ENCODE measurements at places on chromosomes 13 and 19. TPM values are rescaled to one million over a fixed set of nuclear protein-coding genes. Genes with fewer than 3 reads are reported as not detected.

The KIR2DL4 gene
- total RNA-seq, result not detected

The NHLRC3 gene
- total RNA-seq, result 11.3 TPM

The SLITRK6 gene
- 0.23 TPM for total RNA-seq

The STX10 gene
- total RNA-seq, result 24.6 TPM

The SSC5D gene
- total RNA-seq, result 3.1 TPM

The DHDH gene
- not detected for total RNA-seq

DNA sequence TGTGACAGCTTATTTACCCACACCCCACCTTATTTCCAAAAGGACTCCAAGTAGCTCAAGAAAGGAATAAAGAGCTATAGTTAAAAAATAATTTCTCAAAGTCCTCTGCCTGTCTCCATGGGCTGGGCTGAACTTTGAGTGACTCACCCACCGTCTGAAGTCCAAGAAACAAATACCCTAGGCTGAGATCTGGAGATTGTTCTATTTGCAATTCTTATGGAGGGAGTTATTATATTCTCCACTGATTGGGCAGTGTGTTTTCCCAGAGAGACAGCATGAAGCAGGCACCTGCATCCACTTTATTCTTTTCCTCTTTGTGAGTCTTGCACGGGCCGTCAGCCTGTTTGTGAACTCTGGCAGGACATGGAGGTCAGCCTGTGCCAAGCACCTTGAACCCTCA is 63.2 kb downstream of the SHISA2 start:
- H3K27me3 ChIP-seq, result no peaks in the 10 kb centered on the region
- DNase-seq, result no peak
- no peak overlapping the region for H3K4me3 ChIP-seq
- H3K4me1 ChIP-seq, result no peaks in the 10 kb centered on the region

- no peak for DNase-seq
- no peaks in the 10 kb centered on the region for H3K36me3 ChIP-seq
- peaks cover 22% of the 10 kb centered on the region for H3K4me1 ChIP-seq
- no peak overlapping the region for H3K4me3 ChIP-seq
Observed at GRCh38 chr13:98406427-98406826, 170.5 kb downstream of the STK24 start.

DNA sequence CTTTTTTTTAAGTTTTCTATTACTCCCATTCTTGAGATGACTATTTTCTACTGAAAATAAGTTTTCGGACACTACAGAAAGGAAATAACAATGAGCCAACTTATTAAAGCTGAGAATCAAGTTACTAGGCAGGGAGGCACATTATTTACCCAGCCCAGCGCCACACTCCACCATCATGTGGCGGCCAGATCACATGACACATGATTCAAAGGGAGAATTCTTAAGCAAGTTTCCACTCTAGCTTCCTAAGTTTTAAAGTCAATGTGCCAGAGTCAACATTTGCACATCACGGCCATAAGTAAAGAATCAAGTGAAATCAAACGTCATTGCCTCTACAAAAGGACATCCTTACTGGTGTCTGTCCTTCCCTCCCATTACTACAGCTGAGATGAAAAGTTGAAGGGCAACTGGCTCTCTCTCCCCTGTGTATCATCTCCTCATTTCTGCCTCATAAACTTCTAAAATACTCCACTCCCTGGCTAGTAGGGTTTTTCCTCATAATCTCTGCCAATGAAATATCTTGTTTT is 81.7 kb downstream of the KLF12 start:
- H3K27me3 ChIP-seq, result no peaks in the 10 kb centered on the region
- H3K36me3 ChIP-seq, result no peaks in the 10 kb centered on the region
- no peaks in the 10 kb centered on the region for H3K4me1 ChIP-seq
- H3K27ac ChIP-seq, result no peak overlapping the region
- DNase-seq, result no peak

DNA sequence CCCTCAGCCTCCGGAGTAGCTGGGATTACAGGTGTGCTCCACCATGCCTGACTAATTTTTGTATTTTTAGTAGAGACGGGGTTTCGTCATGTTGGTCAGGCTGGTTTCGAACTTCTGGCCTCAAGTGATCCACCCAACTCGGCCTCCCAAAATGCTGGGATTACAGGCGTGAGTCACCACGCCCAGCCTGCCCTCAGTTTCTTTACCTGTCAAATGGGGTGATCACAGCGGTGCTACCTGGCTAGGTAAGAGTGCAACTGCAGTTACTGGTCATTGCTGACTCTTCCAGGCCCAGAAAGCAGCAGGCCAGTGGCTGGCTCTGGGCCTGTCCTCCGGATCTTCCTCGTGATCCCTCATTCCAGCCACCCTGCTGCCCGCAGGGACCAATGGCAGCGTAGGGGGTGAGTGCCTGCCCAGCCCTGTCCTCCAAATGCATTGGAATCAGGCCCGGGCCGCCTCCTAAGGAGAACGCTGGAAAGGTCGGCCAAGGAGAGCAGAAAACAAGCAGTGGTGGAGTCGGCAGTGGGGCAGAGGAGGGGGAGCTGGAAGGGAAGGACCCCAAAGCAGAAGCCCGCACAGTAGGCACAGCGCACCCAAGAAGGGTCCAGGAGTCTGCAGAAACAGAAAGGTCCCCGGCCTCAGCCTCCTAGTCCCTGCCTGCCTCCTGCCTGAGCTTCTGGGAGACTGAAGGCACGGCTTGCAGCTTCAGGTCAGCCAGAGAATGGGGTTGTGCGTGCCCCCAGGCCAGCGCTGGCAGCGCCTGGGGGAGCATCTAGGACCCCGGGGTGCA is 1.8 kb upstream of the SLC27A1 start:
- no peaks in the 10 kb centered on the region for H3K4me1 ChIP-seq
- H3K4me3 ChIP-seq, result peak overlapping the region; percentile 78
- peak; percentile 44 for DNase-seq
- H3K27me3 ChIP-seq, result no peaks in the 10 kb centered on the region

- H3K27me3 ChIP-seq, result no peaks in the 10 kb centered on the region
- peak overlapping the region; percentile 89 for H3K27ac ChIP-seq
- H3K4me3 ChIP-seq, result peak overlapping the region; percentile 31
- no peaks in the 10 kb centered on the region for H3K4me1 ChIP-seq
Observed at GRCh38 chr19:7868671-7869452, 5.3 kb downstream of the PRR36 start.

GRCh38 chr19:42409477-42409876 is 17.7 kb downstream of the LIPE start:
- H3K36me3 ChIP-seq, result no peaks in the 10 kb centered on the region
- no peak overlapping the region for H3K4me3 ChIP-seq
- no peak overlapping the region for H3K27ac ChIP-seq
- no peaks in the 10 kb centered on the region for H3K4me1 ChIP-seq

- H3K4me1 ChIP-seq, result no peaks in the 10 kb centered on the region
- H3K4me3 ChIP-seq, result no peak overlapping the region
- no peaks in the 10 kb centered on the region for H3K36me3 ChIP-seq
- no peak for DNase-seq
Observed at GRCh38 chr13:35518337-35518946, 42.0 kb upstream of the MAB21L1 start.

DNA sequence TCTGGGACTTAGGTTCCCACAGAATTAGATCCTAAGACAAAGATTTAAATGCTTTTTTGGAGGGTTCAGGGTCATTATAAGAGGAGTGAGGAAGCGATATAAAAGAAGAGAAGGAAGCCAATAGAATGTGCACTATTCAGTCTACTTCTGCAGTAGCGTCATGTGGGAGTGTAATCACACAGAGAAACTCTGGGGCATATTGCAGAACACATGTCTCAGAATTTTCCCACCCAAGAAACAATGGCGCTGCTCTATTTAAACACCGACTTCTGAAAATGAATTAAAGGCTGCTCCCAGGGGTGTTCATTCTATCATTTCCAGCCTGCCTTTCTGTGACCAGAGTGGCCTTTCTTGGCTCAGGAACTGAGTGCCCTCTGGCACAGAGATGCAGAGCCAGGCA is 617.6 kb downstream of the FGF9 start:
- no peaks in the 10 kb centered on the region for H3K4me1 ChIP-seq
- no peaks in the 10 kb centered on the region for H3K27me3 ChIP-seq
- H3K27ac ChIP-seq, result no peak overlapping the region
- DNase-seq, result no peak
- no peaks in the 10 kb centered on the region for H3K36me3 ChIP-seq

Data from pancreas (tissue), 10 donors.